ENCODE measurements at places on chromosomes 13 and 19.

DNA sequence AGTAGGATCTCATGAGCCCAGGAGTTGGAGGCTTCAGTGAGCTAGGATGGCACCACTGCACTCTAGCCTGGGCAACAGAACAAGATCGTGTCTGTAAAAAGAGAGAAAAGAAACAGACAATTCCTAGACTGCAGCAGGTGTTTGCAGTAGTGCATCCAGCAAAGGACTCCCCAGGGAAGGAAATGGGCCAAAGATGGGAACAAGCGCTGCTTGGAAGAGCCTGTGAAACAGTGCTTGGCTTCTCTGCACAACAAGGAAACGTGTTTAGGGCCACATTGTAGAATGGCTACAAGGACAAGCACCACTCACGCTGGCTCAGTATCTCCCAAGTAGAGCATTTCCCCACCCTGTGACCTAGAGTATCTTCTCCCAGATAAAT lies 35.5 kb upstream of the LDLR start:
- DNase-seq, result no peak

DNA sequence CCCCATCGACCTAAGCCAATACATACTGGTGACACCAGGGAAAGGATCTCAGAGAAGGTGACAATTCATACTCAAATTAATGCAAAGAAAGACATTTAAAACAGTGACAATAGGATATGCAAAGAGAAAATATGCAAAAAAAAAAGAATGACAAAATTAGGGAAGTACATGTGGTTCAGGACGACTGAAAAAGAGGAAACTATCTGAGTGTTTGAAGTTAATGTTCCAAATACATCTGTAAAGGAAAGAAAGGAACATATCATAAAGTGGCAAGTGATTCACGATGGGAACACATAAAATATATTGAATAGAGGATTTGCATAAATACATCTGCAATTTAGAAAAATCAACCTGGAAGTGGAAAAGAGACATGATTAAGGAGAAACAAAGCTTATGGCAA lies 441.4 kb downstream of the SLITRK5 start:
- no peak for DNase-seq

- no peak for DNase-seq
Measured at GRCh38 chr19:45601524-45602374, at the start of gene GPR4. GPR4 (minus strand) TSS chr19:45602212; CDS start chr19:45591866, 10,346 bp downstream.

GRCh38 chr13:101085551-101085950 lies 330.8 kb downstream of the NALCN start:
- DNase-seq, result no peak

DNA sequence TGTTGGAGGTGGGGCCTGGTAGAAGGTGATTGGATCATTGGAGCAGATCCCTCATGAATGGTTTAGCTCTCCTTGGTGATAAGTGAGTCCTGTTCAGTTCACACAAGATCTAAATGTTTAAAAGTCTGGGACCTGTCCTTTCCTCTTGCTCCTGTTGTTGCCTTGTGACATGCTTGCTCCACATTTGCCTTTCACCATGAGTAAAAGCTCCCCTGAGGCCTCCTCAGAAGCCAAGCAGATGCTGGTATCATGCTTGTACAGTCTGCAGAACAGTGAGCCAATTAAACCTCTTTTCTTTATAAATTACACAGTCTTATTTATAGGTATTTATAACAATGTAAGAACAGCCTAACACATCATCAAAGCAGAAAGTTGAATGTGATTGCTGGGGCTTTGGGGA lies 24.2 kb upstream of the RFC3 start:
- DNase-seq, result no peak

DNA sequence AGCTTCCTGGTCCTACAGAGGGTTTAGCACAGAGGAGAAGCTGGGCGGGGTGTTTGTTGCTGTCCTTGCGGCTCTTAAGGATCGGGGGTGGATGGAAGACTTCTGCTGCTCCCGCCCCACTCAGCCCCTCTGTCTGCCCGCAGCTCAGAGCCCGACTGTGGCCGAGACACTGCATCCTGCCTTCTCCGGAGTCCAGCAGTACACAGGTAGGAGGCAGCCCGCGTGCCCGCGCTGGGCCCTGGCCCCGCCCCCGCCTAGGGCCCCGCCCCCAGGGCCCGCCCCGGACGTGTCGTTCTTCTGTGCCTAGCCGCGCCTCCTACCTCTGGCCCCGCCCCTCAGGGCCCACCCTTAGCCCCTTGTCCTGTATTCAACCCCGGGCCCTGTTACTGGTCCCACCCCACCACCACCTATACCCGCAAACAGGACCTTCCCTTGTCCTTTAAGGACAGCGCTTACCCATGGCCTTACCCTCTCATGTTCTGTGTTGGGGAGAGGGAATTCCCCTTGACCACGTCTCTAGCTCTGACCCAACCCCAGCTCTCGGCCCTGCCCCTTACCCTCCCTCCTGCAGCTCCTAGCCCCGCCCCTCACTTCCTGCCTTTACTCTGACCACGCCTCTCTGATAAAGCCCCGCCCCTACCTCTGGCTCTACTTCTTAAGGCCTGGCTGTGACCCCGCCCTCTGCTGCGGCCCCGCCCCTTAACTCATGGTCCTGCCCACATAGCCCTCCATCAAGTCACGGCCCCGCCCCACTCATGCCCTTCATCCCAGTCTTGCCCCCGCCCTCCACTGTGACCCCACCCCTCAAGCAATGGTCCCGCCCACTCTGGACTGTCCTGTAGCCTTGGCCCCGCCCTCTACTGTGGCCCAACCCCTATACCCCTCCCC lies 60.5 kb downstream of the CELF5 start:
- peak; percentile 78 for DNase-seq

- no peak for DNase-seq
Measured at GRCh38 chr19:2805261-2805900, 14.3 kb upstream of the ZNF554 start.

- DNase-seq, result no peak
Measured at GRCh38 chr13:112032186-112032993, 34.6 kb upstream of the SOX1 start.

- DNase-seq, result no peak
Measured at GRCh38 chr13:106883976-106884375, 316.0 kb upstream of the ARGLU1 start.

GRCh38 chr13:76455960-76456359 lies 430.2 kb downstream of the KCTD12 start:
- DNase-seq, result no peak

- no peak for DNase-seq
Measured at GRCh38 chr19:8611391-8611876, 919 bp upstream of the ADAMTS10 start.

DNA sequence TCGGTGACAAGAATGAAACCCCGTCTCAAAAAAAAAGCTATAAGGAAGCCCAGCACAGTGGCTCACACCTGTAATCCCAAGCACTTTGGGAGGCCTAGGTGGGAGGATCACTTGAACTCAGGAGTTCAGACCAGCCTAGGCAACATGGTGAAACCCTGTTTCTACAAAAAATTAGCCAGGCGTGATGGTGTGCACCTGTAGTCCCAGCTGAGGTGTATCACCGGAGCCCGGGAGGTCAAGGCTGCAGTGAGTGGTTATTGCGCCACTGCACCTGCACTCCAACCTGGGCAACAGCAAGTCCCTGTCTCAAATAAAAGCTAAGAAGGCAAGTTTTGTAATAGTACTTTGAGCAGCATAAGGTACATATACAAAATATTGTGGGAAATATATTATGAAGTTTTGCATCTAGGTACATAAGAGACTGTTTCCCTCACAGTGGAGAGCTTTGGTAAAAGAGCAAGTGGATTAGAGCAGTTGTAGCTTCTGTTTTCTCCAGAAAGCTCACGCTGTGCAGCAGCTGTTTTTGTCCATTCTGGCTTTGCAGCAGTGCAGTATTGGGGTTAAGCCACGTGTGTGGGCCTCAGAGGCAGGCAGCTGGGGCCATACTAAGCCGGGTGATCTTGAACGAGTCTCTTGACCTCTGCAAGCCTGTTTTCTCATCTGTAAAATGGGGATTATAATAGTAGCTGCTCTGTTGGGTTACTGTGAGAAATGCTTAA lies 35.4 kb downstream of the ARHGAP35 start:
- DNase-seq, result no peak

GRCh38 chr19:33186431-33187182 lies 7.5 kb upstream of the LRP3 start:
- DNase-seq, result no peak

DNA sequence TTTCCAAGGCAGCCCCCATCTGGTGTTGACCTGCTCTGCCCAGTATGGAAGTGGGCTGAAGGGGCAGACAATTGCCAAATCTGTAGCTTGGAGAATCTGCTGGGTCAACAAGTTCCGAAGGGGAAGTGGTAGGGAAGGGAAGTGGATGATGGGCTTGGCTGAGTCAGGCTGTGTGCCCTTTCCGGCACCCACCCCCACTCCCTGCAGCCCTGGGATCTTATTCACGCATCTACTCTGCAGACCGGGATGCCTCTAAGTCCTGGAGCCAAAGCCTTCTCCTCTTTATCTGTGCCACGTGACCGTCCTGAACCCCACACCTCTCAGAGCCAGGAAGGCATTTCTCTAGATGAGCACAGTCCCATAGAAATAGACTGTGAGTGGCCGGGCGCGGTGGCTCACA lies 7.5 kb upstream of the C5AR2 start:
- no peak for DNase-seq

DNA sequence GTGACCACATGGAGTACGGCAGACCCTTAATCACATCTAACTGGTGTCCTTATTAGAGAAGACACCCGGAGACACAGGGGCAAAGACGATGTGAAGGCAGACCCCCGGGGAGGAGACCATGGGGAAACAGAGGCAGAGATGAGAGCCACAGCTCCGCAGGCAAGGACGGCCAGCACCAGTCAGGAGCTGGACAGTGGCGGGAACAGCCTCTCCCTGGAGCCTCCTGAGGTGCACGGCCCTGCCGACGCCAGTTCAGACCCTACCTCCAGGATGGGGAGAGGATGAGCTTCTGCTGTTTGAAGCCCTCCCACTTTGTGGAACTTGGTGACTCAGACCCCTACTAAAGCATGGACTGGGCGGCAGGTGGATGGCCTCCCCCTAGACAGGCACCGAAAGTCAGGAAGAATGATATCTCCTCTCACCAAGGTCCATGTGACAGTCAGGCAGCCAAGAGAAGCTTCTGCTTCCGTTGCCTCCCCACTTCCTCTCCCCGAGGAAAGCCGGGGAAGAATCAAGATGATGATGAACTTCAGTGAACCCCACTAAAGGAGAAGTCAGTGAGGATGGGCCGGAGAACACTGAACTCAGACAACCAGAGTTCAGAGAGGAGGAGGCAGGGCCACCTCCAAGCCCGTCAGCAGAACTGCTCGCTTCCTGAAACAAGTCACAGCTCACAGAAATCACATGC lies 25.4 kb downstream of the RAB20 start:
- peak; percentile 13 for DNase-seq

DNA sequence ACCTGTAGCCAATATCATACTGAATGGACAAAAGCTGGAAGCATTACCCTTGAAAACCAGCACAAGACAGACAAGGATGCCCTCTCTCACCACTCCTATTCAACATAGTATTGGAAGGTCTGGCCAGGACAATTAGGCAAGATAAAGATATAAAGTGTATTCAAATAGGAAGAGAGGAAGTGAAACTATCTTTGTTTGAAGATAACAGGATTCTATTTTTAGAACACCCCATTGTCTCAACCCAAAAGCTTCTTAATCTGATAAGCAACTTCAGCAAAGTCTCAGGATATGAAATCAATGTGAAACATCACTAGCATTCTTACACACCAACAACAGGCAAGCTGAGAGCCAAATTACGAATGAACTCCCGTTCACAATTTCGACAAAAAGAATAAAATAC lies 17.8 kb upstream of the CCNA1 start:
- DNase-seq, result no peak

DNA sequence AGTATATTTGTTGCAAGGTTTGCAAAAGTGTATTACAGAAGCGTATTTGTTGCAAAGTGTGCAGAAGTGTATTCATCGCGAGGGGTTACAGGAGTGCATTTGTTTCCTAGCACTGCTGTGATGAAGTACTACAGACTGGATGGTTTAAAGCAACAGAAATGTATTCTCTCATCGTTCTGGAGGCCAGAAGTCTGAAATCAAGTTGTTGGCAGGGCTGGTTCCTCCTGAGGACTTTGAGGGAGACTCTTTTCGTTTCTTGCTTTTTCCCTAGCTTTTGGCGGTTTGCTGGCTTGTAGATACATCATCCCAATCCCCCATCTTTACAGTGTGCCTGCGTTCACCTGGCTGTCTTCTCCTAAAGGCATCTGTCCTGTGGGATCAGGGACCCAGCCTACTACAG lies 127.9 kb upstream of the USP29 start:
- no peak for DNase-seq

DNA sequence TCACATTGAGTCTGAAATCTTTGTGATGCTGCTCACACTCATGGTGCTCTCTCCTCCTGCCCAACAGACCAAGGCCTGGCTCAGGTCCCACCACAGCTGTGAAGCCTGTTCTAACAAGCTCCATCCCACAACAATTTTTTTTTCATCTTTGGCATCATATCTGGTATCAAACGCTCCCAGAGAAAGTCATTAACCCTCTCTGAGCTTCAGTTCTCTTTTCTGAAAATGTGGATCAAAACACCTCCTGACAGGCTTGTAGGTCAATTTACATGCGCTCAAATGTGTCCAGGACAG lies 224.4 kb downstream of the LACC1 start:
- no peak for DNase-seq

DNA sequence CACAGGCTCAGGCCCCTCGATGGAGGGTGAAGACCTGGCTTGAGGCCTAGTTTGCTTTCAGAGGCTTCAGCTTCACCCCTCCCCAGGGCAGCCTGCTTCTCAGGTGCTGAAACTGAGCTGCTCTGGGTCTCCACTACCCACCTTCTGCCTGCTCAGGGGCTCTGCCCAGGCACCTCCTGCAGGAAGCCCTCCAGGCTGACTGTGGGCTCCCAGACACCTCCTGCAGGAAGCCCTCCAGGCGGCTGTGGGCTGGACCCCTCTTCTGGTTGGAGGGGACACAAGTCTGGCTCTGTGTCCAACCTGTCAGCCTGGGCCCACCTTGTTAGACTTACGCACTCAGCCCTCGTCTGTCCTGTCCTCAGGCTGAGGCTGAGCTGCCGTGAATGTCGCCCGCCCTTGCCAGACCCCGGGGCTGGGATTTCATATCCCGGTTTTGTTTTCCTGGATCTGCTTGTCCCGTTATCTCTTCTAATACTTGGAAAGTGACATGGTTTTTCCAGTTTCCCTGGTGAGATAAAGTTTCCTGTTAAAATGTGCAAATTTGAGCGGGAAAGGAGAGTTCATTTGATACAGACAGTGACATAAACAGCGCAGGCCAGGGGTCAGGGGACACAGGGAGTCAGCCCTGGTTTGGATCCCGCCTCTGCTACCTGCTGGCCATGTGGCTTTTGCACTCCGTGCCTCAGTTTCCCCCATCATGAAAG lies 20.8 kb upstream of the MISP start:
- DNase-seq, result no peak

GRCh38 chr19:2494084-2494446 lies 18.1 kb downstream of the GADD45B start:
- DNase-seq, result no peak

- no peak for DNase-seq
Measured at GRCh38 chr19:3981736-3982681, 3.3 kb downstream of the EEF2 start.

- DNase-seq, result no peak
Measured at GRCh38 chr13:83878691-83879430, 3.4 kb downstream of the SLITRK1 start.

Measured in CD4-positive, alpha-beta T cell treated with Interleukin-12 subunit alpha and Interleukin-12 subunit beta, for 1 hour (primary cell).